ENCODE measurements at places on chromosomes 7 and 10.

DNA sequence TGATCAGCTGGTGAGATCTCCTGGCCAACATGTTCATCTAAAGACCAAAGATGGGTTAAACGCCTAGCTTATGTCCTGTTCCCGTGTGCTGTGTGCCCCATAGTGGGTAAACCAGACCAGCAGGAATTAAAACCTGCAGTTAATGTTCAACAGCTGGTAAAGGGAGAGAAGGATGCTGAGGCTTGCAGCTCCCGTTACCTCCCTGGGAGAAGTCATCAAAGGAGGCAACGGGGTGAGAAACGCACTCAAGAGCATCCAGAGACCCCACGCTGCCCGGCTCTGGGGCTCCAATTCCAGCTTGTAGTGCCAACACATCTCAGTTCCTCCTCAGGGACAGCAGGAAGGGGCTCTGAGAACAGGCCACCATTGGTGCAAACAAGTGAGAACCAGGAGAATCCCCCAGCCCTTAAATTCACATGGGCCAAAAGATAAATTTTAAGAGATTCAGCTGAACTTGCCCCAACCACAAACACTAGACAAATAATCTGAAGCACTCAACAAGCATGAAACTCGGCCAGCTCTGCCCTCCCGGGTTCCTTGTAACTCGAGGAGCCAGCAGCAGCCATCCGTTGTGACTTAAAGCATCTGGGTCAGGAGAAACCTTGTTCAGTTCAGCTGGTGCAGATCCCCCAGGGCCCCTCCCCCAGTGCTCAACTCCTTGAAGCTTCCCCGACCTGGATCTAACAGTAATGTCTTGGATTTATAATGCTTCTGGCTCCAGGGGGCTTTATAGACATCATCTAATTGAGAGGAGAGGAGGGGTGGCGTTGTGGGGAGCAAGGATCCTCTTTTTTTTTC, 29.4 kb downstream of the FAM241B start:
- DNase-seq: no peak

GRCh38 chr10:69848454-69848853, 46.7 kb downstream of the COL13A1 start:
- DNase-seq: no peak

DNA sequence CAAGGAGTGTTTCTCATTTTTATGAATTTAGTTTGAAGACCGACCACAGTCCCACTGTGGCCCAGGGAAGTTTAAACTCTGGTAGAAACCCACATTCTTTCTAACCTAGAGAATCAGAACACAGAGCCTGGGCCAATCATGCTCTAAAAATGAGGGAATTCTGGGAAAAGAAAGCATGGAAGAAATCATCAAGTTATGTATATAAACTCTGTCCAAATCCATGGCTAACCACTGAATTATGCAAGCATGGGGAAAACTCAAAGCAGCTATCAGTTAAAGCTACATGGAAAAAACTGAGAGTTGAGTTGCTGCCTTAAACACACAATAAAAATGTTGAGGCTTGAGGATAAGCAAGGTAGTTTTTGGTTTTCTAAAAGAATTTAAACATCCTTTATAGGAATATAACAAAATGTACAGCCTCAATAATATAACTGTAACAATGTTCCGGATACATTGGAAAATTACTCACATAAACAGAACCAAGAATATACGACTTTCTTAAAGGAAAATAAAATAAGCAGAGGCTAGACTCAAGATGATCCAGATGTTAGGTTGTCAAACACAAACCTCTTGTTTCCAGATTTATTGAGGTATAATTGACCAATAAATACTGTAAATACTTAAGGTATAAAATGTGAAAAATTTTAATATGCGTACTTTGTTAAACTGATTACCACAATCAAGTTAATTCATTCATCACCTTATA, 311.2 kb upstream of the GNAI1 start:
- no peak for DNase-seq

- DNase-seq: no peak
Measured at GRCh38 chr10:48192881-48193450, 81.5 kb downstream of the FRMPD2 start.

DNA sequence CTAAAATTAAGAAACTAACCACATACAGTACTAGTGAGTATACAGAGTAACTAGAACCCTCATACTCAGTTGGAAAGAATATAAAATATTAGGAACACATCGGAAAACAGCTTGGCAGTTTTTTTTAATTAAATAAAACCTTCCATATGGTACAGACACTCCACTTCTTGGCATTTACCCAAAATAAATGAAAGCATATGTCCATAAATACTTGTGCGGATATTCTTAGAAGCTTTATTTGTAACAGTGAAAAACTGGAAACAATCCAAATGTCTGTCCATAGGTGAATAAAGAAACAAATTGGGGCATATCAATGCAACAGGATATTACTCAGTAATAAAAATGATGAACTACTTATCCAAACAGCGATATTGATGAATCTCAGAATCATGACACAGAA, 410.0 kb downstream of the HTR7 start:
- no peak for DNase-seq

- no peak for DNase-seq
Measured at GRCh38 chr7:47710201-47710935, 128.5 kb upstream of the TNS3 start.

DNA sequence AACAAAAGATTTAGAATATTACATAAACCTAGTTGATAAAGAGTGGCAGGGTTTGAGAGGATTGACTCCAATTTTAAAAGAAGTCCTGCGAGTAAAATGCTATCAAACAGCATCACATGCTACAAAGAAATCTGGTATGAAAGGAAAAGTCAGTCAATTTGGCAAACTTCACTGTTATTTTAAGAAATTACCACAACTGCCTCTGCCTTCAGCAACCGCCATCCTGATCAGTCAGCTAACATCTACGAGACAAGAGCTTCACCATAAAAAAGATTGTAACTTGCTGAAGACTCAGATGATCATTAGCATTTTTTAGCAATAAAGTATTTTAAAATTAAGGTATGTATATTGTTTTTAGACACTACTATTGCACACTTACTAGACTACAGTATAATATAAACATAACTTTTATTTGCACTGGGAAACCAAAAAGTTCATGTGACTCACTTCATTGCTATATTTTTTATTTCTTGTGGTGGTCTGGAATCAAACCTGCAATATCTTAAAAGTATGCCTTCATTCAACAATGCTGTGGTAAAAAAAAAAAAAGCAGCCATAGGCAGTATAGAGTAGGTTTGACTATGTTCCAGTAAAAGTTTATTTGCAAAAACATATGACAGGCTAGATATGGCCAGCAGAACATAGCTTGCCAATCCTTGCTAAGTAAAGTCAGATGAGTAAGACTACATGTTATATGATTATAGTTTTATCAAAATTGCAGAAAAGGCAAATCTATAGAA, 74.4 kb downstream of the GLCCI1 start:
- no peak for DNase-seq

DNA sequence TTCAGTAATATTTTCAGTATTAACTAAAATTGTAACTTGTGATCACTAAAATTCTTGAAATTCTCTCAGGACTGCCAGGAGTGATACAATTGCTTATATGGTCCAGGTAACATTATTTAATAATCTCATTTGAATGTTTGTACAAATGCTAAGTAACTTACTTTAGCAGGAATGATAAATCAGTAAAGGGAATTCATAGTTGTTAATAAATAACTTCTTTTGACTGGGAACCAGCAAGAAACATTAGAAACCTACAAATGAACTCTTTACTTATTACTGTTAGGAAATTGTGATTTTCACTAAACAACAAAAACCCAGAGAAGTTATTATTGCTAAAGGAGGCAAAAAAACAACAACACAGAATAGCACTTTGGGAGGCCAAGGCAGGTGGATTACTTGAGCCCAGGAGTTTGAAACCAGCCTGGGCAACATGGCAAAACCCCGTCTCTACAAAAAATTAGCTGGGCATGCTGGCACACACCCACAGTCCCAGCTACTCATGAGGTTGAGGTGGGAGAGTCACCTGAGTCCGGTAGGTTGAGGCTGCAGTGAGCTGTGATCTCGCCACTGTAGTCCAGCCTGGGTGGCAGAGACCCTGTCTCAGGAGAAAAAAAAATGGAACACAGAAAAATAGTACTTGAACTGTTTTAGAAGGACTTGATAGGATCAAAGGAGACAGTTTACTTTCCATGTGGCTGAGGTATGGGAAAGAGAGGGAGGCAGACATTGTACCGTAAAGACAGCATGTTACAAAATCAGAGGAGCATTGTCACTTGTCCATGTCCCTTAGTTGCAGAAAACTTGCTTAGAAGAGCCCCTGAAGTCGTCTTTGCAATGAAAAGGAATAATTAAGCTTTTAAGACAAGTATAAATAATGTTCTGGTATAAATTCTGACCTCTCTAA, 53.1 kb downstream of the SHOC2 start:
- no peak for DNase-seq

DNA sequence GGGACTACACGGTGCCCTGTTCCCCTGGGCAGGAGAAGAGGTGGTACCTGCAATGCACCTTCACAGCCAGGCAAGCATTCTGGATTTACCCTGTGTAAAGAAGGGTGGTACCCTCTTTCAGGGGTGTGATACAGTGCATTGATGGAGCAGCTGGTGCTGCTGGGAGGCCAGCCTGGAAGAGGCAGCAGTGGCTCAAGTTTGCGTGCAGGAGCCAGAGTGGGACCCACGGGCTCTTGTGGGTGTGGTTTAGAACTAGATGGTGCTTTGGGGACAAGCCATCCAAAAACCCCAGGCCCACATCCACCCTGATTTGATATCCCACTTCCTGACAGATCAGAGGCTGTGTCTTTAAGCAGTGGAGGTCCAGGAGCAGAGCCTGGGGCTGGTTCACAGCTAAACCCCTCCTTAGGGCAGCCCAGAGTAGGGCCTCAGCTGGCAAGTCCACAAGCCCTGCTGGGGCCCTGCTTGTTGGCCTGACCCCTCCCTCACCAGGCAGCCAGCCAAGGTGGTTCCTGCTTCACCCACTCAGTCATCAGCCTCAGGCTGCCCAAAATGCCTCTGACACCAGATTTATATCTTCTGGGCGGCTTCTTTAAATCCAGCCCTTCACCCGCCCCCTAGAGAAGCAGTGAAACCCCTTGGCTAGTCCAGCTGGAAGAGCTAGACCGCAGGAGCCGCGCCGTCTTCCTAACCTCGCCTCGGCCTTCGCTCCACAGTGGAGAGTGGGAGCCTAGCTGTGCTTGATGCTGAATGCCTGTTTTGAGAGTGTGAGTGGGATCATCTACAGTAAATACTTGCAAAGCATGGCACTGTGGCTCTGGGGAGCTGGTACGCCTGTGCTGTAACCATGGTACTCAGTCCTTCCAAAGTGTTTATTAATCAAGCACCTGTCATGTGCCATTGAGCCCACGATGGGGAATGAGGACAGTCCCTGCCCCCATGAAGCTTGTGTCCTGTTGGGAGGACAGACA, 1.4 kb upstream of the ASIC3 start:
- DNase-seq: peak; percentile 40

DNA sequence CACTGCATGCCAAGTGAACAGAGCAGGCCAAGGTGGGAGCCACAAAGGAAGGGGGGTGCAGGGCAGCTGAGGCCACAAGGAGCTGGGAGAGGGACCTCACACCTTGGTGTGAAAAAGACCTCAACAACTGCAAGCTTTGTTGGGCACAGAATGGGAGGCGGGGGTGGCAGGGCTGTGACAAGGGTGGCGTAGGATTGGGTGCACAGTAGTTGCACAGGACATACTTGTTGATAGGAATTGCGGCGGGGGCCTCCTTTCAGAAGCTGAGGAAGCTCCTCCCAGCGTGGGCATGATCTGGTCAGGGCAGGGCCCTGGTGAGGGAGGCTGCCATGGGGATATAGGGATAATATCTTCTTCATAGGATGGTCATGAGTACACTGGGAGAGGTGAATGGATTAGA, 25.8 kb downstream of the POLL start:
- no peak for DNase-seq

- DNase-seq: no peak
Measured at GRCh38 chr10:11719496-11720259, 22.5 kb upstream of the ECHDC3 start.

- DNase-seq: peak; percentile 42
Measured at GRCh38 chr7:149330914-149331567, 69.0 kb downstream of the ZNF783 start.

- no peak for DNase-seq
Measured at GRCh38 chr10:124245806-124246440, 152.5 kb upstream of the CHST15 start.

- DNase-seq: no peak
Measured at GRCh38 chr7:50960621-50961310, 178.1 kb upstream of the GRB10 start.

GRCh38 chr7:36942955-36943354, 218.7 kb upstream of the AOAH start:
- no peak for DNase-seq

GRCh38 chr7:38942431-38943051, 33.5 kb upstream of the VPS41 start:
- no peak for DNase-seq

DNA sequence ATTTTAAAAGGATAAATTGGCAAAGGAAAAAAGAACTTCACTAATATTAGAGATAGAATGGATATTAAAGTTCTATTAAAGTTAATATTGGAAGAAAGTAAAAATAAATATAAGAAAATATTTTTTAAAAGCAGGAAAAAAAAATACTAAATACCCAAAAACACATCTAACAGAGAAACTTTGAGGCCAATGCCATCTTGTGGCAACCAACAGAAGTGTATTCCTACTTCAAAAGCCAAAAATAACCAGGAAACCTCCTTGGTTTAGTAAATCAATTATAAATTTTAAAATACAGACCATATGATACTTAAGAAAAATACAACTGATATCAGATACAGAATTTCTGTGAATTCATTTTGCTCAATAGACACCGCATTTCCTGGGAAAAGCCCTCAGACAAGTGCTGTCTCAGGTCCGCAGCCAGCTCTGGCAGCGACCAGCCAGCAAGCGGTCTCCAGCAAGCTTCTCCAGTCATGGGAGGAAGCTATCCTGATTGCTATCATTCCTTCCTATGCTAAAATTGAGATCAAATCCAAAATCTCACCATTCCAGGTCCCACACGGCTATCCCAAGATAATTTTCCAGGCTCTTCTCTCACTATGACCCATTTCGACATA, 65.3 kb downstream of the LMBR1 start:
- peak; percentile 21 for DNase-seq

- DNase-seq: no peak
Measured at GRCh38 chr7:149564340-149565095, 66.9 kb upstream of the ZNF746 start.

- DNase-seq: no peak
Measured at GRCh38 chr7:122653685-122654084, 45.2 kb downstream of the RNF133 start.

DNA sequence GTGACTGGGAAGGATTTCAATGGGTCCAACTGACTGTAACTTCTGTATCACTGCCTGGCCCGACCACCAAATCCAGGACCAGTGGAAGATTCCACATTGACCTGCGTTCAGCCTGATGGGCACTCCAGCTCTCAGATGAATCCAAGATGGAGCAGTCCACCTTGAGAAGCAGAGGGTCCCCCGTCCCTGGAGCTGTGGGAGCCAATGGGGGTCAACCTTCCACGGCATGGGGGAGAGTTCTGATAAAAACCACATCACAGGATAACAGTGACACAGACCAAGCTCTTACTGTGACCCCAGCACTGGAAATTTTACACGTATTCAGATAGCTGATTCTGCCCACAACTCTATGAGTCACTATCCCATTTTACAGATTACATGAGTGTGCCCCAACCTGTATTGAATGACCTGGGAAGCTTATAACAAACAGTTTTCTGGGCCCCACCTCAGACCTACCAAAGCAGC, 11.2 kb downstream of the ZCCHC24 start:
- DNase-seq: no peak

- DNase-seq: no peak
Measured at GRCh38 chr7:45203459-45203858, 45.9 kb downstream of the RAMP3 start.

- no peak for DNase-seq
Measured at GRCh38 chr10:33421789-33422462, 87.5 kb upstream of the NRP1 start.

GRCh38 chr10:102341038-102341688, 54.3 kb upstream of the NFKB2 start:
- DNase-seq: no peak

Measured in OCI-M1 (cell line).